ENCODE measurements at places on chromosomes 1 and 21.

DNA sequence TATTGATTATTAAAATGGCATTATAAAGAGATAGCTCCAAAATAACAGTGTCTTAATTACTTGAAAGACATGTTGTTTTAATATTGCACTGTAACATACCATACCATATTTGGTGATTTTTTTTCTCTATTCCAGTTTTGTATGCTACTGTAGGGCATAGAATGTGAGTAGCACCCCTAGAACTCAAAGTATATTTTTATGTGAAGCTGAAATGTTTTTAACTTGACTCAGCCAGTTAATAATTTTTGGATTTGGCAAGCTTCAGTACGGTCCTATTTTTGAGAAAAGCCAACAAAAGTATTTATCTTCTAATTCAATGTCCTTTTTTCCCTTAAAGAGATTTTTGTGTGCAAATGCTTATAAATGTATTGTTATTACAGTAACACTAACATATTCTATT, 593.8 kb downstream of the USP25 start:
- DNase-seq = no peak

- no peak for DNase-seq
Observed at GRCh38 chr1:2840036-2840809, 38.7 kb upstream of the TTC34 start.

DNA sequence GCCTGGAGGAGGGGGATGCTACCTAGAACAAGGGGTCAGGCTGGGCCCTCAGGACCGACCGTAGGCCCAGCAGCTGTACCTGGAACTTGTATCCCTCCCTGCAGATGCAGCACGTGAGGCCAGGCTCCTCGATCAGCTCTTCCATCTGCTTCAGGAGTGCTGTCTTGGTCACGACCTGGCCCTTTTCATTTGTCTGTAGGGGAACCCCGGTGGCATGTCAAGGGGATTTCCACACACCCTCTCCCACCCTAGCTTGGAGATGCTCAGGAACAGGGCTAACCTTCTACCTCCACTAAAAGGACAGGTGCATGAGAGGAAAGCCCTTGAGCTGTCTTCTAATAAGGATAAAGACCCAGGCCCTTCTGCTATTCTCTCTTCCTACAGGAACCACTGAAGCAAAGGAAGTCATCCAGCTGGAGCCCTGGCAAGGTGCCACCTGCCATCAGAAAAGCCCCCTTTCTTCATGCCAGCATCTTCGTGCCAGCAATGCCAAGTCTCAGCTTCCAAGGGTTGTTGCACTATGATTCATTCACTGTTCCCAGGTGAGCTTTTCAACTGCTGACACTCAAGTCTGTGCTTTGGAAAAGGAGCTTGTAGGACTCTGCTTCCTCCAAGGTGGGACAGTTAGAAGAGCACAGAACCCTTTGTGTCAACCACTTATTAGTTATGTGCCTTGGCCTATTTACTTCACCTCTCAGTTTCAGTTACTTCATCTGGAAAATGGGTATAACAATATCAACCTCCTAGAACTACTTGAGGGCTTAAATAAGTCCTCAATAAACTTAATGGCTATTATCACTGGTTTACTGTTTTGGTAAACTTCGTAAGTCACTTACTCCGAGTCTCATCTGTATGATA, 122.1 kb downstream of the UBR4 start:
- DNase-seq = peak; percentile 32

DNA sequence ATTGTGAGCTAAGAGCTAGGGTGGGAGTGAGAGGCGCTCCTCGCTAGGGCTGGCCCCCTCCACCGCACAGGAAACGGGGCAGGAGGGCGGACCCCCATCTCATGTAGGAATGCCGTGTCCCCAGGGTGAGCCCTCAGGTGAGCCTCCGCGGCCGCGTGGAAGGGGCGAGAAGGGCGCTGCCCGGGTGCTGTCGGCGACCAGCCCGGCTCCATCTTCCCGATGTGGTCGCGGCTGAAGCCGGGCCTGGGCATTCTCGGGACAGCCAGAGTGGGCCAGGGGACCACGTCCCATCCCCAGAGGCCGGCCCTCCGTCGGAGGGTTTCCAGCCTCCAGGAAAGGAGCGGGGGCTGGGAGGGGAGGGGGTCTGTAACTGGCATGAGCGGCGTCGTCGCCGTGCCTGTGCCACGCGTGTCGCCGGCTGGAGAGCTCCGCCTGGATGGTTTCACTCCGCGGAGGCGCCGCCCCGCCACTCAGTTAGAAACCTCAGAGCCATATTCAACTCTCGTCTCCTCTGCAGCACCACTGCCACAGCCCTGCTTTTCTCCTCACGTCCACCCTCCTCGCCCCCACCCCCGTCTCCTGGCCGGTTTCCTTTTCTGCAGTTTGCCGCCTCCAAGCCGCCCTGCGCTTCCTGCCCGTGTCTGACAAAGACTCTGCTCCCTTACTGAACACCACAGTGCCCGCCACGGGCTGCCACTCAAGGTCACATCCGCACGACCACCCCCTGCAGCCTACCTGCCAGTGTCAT, at the start of gene TMEM269:
TSS of gene TMEM269 (plus strand) at position 46 of the 748 bp plus-strand sequence. CDS start 4,903 bp downstream, outside the sequence.
- peak; percentile 44 for DNase-seq

DNA sequence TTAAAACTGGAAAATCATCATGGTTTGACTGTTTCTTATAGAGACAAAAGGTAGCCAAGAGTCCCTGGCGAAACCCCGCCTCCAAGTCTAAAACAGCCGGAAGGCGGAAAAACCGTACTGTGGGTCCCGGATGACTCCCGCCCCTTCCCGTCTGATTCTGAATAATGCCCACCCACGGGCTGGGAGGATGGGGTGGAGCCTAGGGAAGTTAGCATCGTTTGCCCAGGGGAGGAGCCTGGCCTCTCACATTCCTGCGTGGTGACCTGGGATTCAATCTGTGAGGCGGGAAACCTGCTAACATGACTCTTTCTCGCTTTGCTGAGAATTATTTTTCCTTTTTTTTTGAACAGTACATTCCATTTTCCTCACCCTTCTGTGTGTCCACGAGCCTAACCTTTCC, 124.9 kb downstream of the KCNK1 start:
- no peak for DNase-seq

DNA sequence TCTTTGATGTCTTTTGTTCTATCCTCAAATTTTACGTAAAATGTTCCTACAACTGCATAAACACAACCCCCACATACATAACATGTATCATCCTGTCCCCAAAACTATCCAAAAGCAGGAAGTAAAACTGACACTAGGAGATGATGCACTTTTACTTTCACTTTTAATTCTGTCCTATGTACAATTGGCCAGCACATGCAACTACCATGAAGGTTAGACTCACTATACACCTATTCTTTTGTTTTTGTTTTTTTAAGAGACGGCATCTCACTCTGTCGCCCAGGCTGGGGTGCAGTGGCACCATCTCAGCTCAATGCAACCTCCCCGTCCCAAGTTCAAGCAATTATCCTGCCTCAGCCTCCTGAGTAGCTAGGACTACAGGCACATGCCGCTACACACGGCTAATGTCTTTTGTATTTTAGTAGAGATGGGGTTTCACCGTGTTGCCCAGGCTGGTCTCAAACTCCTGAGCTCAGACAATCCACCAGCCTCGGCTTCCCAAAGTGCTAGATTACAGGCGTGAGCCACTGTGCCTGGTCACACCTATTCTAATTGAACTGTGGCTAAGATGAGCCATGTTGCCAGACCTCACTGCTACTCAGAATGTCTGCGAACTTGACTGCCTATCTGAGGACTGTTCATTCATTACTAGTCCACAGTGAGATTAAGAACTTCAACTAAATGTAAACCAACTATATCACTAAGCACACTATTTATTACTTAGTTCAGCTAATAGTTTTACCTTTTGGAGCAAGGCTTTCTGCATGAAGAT, 48.0 kb downstream of the TOR3A start:
- DNase-seq = peak; percentile 47

DNA sequence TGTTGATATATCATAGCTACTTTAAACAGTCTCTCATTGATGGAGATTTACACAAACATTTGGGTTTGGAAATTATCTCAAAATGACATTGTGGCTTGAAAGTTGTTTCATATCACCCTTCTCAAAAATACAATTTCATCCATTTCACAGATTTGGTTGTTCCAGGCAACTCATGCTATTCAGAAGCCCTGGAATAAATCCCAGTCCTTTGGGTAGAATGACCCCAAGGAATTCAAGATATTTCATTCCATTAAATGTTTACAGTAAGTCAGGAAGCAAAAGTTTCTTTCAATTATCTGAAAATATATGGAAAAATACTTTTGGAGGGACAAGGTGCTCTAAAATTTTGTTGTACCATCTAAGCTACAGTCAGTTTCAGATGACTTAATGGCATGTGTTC, 27.1 kb downstream of the MPZL1 start:
- DNase-seq = no peak

- no peak for DNase-seq
Observed at GRCh38 chr1:232147215-232147614, 482.7 kb downstream of the SIPA1L2 start.

- DNase-seq = no peak
Observed at GRCh38 chr1:57204942-57205787, 218.7 kb downstream of the DAB1 start.

DNA sequence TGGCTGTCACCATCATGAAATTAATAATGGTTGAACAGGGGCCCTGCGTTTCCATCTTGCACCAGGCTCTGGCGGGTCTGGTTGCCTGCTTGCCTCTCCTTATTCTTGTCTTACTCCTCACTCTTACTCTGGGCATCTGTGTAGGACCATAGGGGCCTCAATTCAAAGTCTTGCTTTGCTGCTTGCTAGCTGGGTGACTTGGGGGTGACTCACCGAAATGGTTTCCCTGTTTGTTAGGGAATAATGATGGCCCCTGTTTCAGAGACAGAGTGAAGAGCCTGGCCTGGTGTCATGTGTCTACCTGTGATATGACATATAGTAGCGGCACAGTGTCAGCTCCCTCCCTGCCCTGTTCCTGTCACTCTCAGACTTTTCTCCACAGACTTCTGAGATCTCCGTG, 24.6 kb downstream of the KCNC4 start:
- DNase-seq = peak; percentile 13

GRCh38 chr1:30265127-30266070, 458.0 kb downstream of the MATN1 start:
- DNase-seq = no peak

DNA sequence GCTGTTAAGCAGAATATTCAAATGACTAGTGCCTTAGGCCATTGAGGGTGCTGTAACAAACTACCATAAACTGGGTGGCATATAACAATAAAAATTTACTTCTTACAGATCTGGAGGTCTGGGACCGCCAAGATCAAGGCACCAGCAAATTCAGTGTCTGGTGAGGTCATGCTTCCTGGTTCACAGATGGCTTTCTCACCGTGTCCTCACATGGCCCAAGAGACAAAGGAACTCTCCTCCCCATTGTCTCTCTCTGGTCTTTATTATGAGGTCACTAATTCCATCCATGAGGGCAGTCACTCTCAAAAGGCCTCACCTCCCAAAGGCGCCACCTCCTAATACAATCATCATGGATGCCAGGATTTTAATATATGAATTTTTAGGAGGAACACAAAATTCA, 127.3 kb downstream of the GABPA start:
- DNase-seq = peak; percentile 46

GRCh38 chr1:11800391-11800755, 5.4 kb downstream of the MTHFR start:
- no peak for DNase-seq

DNA sequence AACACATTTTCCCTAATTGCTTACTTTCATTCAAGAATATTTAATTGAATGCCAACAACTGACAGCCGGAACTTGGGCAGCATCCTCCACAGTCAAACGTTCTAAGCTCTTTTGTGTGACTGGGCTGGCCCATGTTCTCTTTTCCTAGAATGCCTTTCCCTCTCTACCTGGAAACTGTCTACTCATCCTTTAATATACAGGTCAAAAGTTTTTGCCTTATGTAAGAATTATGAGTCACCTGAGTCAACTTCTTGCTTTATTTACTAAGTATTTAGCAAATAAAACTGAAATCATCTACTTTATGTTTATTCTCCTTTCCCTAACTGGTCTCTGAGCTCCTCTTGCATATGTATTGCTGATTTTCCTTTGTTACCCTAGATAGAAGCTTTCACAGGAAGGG, 172.2 kb downstream of the CHRM3 start:
- no peak for DNase-seq

DNA sequence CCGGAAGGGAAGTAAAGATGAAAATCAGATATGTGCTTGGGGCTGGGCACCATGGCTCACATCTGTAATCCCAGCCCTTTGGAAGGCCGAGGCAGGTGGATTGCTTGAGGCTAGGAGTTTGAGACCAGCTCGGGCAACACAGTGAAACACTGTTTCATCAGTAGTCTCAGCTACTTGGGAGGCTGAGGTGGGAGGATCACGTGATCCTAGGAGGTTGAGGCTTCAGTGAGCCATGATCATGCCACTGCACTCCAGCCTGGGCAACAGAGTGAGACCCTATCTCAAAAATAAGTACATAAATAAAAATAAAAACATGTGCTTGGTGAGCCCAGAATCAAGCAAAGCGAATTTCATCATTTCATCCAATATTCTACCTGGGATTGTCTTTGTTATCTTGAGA, 23.3 kb upstream of the PCP4 start:
- DNase-seq = no peak

DNA sequence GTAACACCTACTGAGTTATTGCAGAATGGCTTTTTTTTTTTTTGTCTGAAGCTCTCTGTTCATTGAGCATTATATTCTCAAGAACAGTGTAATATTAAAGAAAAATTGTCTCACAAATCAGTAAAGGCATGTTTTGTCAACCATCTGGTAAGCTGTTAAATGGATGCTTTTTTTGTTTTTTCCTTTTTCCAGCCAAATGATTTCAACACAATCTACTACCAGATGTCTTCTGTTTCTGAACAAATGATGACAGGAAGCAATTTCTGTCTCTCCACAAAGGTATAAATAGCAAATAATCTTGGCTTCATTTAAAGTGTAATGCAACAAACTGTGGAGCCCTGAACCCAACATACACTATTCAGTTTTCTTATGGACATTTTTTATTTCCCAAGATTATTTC, 78.6 kb upstream of the RGS2 start:
- DNase-seq = no peak

DNA sequence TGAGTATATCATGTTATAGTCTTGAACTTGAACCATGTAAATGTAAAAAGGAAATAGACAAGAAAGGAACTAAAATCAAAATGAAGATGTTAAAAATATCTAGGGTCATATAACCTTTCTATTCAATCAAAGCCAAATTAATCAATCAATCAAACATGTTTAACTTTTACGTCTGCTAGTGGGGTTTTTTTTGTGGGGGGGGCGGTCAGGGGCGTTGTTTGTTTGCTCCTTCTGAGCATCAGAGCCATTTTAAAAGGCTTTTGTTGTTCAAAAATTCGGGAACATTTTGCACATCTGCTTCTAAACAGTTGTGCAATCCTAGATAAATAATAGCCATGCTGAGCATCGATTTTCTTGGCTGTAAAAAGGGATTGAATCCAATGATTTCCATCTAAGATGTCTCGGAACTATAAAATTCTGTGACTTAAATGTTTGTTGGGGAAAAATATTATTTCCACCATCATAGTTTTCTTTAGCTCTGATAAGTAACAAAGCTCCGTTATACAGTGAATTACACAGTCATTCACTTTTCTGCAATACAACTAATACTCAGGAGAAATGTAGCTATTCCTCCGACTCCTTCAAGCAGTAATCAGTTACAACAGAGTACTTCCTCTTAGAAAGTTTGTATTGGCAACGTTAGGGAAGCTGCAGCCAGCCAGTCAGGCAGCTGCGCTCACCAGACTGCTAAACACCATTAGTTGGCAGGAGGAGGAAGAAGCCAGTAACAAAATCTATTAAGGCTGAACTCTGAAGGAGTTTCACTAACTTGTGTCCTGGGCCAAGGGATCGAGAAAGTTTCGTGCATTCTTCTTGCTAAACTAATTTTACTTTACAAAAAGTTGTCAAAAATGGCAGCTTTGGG, 2.2 kb downstream of the SPATA6 start:
- peak; percentile 58 for DNase-seq

All from dermis blood vessel endothelial cell (primary cell).